ENCODE measurements at places on chromosomes 16 and 17. TPM values are rescaled to one million over a fixed set of nuclear protein-coding genes. Genes with fewer than 3 reads are reported as not detected.
A peak's percentile ranks its signal among the peaks of the same experiment; 100 is the strongest.

KRTAP2-3 gene
- not detected for total RNA-seq

BHLHA9 gene
- total RNA-seq = not detected

ZNRF1 gene
- 13.8 TPM for total RNA-seq

HID1 gene
- 6.4 TPM for total RNA-seq

P2RX5 gene
- 0.53 TPM for total RNA-seq

C17orf113 gene
- total RNA-seq = 0.64 TPM

CLDN6 gene
- not detected for total RNA-seq

CDH8 gene
- total RNA-seq = 2.6 TPM

COQ7 gene
- 19.5 TPM for total RNA-seq

ECI1 gene
- 140 TPM for total RNA-seq

ABCC11 gene
- total RNA-seq = 0.26 TPM

CACNG5 gene
- total RNA-seq = not detected

CDH11 gene
- total RNA-seq = 82.1 TPM

PDPK1 gene
- total RNA-seq = 11.8 TPM

TBC1D28 gene
- total RNA-seq = 0.53 TPM

- DNase-seq = peak; percentile 44
Measured at GRCh38 chr17:34171245-34171818, 83.8 kb upstream of the CCL2 start.

GRCh38 chr17:43536236-43536992 is 9.7 kb downstream of the ETV4 start:
- peak; percentile 42 for DNase-seq

DNA sequence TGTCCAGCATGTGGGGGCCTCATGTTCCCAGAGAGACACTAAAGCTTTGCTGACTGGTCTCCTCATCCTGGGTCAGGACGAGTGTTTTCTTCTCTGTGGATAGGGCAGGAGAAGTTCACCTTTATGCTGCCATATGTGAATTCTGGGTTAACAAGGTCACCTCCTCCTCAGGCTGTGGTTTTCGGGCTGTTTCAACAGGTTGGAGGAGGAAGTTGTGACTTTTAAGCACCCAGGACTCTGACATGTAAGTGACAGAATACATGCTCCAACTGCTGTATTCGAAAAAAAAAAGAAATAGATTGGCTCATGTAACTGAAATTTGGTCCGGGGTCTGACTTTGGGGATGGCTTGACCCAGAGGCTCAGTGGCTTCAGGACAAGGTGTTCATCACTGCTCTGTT is 54.2 kb downstream of the SNX20 start:
- DNase-seq = no peak

DNA sequence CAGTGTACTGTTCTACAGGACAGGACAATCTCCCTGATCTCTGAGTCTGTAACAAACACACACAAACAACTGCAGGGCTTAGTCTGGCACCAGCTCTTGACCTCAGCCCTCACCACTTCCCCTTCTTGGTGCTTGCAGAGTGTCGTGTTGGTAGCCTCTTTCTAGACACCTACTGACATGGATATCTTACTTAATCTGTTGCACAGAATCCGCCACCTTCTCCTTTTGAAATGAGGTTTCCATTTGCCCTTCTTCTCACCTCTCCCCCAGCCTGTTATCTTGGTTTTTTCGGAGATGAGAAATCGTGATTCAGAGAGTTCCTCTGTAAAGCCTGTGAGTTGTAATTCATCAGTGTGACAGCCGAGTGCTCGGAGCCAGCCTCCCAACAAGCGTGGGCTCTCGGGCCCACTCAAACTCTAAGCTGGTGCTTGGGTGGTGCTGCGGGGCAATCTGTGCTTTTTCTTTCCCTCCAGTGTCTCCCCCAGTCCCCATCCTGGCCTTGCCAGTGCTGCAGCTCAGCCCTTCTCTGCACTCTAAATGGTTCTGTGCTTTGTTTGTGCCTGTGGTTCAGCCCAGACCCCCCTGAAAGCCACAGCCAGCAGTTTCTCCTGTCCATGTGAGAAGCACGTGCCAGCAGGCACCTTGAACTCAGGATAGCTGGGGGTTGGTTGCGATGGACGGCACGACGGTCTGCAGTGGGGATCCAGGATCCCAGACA is 28.1 kb downstream of the KIAA0513 start:
- DNase-seq = peak; percentile 17

DNA sequence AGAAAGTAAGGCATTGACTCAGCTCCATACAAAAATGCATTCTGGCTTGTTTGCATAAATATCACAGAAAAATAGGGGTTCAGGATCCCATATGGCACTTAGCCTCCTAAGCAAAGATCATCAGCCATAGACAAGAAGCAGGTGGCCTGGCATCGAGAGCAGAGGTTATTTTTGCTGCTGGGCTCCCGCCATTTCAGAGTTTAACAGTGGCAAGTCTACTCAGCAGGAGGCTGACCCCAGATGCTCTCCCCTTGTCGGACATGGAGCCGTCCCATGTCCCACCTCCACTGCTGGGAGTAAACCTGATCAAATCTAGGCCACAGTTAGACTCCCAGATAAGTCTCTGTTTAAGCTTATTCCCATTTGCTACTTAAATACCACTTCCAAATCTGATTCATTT is 269.1 kb downstream of the FTO start:
- DNase-seq = no peak

DNA sequence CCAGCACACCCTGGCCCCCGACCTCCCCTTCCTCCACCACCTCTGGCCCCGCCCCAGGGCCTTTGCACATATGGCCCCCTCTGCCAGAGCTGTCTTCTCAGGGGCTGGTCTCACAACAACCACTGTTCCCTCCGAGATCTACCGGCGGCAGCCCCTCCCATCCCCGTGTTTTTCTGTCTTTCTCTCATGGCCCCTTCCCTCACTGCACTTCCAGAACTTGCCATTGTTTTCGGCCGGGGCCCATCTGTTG is 30.2 kb downstream of the ZFPM1 start:
- no peak for DNase-seq

GRCh38 chr16:50509521-50510341 is 38.5 kb upstream of the NKD1 start:
- peak; percentile 18 for DNase-seq

DNA sequence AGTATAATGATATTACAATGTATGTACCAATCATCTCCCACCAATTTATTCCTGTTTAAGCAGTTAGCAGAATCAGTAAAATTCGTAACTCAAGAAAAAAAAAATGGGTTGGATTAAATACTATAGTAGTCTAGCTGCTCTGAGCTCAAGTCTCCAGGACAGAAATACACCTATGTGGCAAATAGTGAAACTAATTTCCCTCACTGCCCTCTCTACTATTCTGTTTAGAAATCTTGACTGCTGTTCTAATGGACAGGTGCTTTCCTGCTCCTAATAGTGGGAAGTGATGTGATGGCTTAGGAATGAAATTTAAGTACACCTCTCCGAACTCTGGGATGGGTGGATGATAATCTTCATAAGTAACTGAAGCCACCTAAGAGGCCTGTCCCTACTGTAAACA is 175.7 kb downstream of the KCNJ2 start:
- DNase-seq = no peak

DNA sequence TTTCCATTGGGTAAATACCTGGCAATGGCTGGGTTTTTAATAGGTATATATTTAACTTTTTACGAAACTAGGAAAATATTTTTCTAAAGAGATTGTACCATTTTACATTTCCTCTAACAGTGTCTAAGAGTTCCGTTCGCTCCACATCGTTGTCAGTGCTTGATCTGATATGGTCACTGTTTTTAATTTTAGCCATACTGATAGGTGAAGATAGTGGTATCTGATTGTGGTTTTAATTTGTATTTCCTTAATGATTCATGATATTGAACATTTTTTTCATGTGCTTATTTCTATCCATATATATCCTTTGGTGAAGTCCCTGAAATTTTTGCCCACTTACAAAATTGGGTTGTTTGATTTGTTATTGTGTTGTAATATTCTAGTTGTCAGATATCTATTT is 117.7 kb downstream of the CHD9 start:
- no peak for DNase-seq

DNA sequence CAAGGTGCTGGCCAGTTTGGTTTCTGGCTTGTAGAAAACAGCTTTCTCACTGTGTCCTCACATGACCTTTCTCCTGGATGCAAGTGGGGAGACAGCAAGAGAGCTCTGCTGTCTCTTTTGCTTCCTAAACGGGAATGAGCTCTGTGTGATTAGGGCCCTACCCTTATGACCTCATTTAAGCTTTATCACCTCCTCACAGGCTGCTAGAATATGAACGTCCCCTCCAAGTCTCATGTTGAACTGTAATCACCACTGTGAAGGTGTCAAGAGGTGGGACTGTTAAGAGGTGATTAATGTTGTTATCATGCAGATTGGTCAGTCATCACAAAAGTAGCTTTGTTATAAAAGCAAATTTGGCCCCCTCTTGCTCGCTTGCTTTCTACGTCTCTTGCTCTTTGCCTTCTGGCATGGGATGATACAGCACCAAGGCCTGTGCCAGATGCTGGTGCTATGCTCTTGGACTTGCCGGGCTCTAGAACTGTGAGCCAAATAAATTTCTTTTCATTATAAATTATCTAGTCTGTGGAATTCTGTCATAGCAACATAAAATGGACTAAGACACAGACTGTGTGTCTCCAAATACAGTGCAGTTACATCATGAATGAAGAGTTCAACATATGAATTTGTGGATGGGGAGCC is 14.8 kb upstream of the POLR3E start:
- DNase-seq = no peak

DNA sequence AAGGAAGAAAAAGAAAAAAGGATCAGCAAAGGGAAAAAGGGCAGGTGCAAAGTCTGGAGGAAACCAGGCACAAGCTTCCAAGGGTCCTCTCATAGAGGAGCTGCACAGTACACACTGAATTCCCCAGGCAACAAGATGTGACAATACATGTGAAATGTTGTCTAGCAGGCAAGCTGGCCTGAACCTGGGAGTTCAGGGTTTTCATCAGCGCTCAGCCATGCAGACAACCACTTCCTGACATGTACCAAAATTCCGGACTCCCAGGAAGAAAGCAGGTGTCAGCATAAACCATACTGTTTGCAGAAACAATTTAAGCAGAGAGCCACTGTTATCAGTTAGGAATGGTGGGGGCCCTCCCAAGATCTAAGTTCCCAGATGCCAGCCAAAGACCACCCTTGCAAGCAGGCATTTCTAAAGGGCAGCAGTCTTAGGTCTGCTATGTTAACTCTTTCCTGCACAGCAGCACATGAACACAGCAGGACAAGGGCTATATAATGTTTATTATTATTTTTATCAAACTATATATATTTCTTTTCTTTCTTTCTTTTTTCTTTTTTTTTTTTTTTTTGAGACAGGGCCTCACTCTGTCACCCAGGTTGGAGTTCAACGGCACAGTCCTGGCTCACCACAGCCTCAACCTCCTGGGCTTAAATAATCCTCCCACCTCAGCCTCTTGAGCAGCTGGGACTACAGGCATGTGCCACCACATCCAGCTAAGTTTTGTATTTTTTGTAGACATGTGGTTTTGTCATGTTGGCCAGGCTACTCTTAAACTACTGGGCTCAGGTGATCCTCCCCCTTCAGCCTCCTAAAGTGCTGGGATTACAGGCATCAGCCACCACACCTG is 10.1 kb downstream of the TK2 start:
- peak; percentile 52 for DNase-seq

GRCh38 chr17:17785407-17785806 is 51.4 kb downstream of the SREBF1 start:
- DNase-seq = no peak

- DNase-seq = no peak
Measured at GRCh38 chr17:62989501-62989900, 23.5 kb downstream of the TANC2 start.

GRCh38 chr16:85330694-85331188 is 218.5 kb upstream of the CIBAR2 start:
- DNase-seq = peak; percentile 65

DNA sequence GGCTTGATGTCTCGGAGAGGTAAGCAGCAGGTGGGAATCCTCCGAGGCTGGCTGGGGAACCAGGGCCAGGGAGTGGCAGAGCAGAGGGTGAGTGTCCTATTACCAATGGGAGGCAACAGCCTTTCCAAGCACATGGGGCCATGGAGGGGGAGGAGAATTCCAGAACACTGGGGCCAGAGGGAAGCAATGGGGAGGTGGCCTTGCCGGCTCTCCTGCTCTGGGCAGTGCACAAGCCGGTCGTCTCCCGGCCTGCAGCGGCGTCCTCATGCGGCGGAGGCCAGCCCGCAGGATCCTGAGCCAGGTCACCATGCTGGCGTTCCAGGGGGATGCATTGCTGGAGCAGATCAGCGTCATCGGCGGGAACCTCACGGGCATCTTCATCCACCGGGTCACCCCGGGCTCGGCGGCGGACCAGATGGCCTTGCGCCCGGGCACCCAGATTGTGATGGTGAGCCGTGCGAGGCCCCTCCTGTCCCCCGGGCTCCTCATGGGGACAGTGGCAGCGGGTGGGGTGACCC is 21.9 kb downstream of the SGSH start:
- DNase-seq = no peak

GRCh38 chr17:74325376-74325742 is 667 bp upstream of the KIF19 start:
- DNase-seq = no peak

- peak; percentile 5 for DNase-seq
Measured at GRCh38 chr17:21167303-21167702, 40.5 kb downstream of the DHRS7B start.

GRCh38 chr17:5892921-5893675 is 177.1 kb upstream of the WSCD1 start:
- no peak for DNase-seq

DNA sequence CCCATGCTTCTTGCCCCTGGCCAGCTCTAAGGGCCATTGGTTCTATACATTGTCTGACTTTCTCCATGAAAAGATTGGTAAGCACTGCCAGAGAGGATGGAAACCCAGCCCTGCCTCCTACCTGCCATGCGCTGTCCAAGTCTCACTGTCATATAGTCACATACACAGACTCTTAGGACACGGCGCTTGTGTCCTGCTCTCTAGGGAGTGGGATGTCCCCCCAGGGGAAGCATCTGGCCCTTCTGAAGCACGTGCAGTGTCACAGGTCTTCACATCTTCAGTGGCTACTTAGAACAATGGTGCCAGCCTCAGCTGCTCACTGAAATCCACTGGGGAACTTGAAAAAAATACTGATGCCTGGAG is 38.7 kb downstream of the MYO18A start:
- no peak for DNase-seq

DNA sequence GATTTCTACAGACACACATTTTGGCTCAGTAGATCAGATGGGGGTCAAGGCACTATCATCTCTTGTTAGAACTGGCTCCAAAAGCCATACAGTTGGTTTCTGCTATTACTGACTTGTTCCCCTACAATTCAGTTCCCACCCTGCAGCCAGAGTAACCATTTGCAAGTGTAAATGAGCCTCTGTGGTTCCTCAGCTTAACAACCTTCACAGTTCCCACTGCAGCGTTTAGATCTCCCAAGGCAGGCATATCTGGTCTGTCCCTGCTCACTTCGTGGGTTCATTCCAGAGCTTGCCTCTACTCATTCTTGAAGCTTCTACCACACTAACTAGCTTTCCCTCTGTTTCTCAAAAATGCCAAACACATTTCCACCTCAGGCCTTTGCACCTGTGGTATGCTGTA is 186.1 kb downstream of the CBLN1 start:
- DNase-seq = no peak

GRCh38 chr17:11384131-11384530 is 143.1 kb downstream of the SHISA6 start:
- no peak for DNase-seq

- no peak for DNase-seq
Measured at GRCh38 chr17:45256114-45256966, 5.6 kb downstream of the SPATA32 start.

GRCh38 chr16:57194512-57194911 is 8.4 kb downstream of the RSPRY1 start:
- DNase-seq = peak; percentile 97

- no peak for DNase-seq
Measured at GRCh38 chr16:85561248-85562092, 51.7 kb upstream of the GSE1 start.
